ENCODE measurements at places on chromosomes 3 and 15.

- no peak for DNase-seq
Measured at GRCh38 chr15:51183076-51183475, 88.4 kb upstream of the TNFAIP8L3 start.

GRCh38 chr15:100332721-100333120 lies 9.1 kb downstream of the ADAMTS17 start:
- no peak for DNase-seq

DNA sequence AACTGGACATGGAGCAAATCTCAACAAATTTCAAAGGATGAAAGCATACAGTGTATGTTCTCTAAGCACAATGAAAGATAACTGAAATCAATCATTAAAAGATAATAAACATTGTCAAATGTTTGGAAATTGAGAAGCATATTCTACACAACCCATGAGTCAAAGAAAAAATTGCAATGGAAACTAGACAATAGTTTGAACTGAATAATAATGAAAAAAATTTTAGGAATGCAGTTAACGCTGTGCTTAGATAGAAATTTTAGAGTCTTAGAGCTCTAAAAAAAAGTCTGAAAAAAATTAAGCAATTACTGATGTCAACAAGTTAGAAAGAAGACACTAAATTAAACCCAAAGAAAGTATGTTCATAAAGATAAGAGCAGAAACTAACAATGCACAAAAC lies 15.5 kb downstream of the RABL3 start:
- DNase-seq, result no peak

DNA sequence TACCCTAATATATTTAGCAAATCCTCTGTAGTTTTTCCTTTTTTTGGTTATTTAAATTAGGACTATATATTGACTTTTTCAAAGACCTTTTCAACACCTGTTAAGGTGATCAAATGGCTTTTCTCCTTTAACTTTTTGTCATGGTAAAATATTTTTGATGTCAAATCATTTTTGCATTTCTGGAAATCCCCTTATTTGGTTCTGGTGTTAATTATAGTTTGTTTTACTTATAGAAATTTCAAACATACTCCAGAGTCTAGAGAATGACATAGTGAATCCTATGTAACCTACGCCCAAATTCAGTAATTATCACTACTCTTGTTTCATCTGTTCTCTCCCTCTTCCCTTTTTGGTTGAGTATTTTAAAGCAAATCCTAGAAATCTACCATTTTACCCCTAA lies 121.3 kb upstream of the TBL1XR1 start:
- no peak for DNase-seq

GRCh38 chr3:156818890-156819289 lies 7.3 kb upstream of the LEKR1 start:
- DNase-seq, result no peak

GRCh38 chr3:16866571-16866970 lies 18.2 kb upstream of the PLCL2 start:
- no peak for DNase-seq

DNA sequence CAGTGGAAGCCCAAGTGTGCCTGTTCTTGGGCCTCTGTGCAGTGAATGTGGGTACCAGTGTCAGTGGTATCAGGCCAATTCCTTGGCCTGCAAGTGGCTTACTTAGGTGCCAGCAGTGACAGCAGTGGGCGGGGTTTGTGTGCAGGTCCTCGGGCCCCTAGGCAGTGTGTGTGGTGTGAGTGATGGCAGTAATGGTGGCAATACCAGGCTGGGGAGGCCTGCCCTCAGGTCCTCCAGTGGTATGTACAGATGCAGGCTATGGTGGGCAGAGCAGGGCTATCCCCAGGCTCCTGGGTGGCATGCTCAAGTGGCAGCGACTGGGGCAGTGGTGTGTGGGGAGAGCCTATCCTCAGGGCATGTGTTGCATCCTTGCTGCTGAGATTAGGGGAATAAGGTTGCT lies 379.7 kb downstream of the SQOR start:
- DNase-seq, result no peak

- no peak for DNase-seq
Measured at GRCh38 chr15:60715859-60716258, 236.9 kb upstream of the ICE2 start.

GRCh38 chr3:114460459-114460858 lies 166.6 kb downstream of the TIGIT start:
- no peak for DNase-seq

DNA sequence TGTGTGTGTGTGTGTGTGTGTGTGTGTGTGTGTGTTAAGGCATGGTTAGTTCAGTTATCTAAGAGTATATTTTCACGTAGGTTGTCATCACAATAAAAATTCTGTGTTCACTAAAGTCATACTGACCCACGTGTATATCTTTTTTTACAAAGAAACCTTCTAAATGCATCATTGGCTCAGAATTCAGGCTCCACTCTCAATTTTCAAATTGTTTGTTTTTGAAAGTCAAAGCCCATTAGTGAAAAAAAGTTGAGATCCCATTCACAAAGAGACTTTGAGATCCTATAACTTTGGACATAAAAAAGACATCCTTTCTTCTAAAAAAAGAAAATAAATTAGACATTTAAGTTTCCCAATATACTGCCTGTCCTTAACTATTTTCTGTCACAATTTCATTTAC lies 59.3 kb downstream of the GBE1 start:
- no peak for DNase-seq

DNA sequence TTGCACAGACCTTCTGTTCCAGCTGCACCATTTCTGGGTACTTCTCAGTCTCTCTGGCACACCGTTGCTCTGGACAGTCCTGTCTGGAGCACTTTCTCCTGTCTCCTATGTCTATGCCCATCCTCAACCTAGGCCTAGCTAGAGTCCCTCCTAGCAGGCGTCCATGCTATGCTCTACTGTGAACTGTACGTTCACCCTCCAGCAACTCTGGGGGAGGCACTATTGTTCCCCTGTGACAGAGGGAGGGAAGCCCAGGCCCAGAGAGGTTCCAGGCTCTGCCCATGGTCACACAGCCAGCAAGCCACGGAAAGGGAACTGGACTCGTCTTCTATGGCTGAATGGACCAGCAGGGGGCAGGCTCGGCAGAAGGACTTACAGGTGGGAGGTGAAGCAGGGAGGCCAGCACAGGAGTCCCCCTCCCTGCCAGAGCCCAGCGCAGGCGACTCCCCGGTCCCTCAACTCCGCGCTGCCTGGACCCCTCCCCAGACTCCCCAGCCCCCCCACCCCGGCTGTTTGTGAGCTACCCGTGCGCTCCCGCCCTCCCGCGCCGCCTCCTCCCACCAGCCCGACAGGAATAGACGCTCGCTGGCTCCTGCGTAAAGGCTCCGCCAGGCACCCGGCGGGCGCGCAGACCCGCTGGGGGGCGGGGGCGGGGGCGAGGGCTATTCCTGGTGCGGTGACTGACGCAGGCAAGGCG lies 1.7 kb upstream of the LINGO1 start:
- no peak for DNase-seq

GRCh38 chr15:100430411-100430810 lies 88.6 kb upstream of the ADAMTS17 start:
- no peak for DNase-seq

GRCh38 chr3:48092270-48092669 lies 76.1 kb upstream of the MAP4 start:
- no peak for DNase-seq

DNA sequence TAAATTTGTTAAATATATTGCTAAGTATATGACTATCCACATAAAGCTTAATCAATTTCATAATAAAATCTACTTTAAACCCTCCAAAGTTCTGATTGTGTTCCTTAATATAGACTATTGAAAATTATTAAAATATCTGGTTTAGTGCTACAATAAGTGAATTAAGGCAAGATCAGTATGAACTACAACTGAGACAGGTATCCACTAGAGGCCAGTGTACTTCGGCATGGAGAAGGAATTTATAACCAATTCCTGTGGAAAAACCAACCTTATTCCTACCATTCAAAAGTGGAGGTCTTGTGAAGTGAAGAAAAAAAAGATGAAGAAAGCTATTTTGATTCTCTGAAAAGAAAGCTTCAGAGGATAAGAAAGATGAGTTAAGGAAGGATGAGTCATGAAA lies 237.7 kb downstream of the SUCLG2 start:
- DNase-seq, result no peak

GRCh38 chr3:175940243-175940642 lies 1081.1 kb downstream of the NAALADL2 start:
- no peak for DNase-seq

DNA sequence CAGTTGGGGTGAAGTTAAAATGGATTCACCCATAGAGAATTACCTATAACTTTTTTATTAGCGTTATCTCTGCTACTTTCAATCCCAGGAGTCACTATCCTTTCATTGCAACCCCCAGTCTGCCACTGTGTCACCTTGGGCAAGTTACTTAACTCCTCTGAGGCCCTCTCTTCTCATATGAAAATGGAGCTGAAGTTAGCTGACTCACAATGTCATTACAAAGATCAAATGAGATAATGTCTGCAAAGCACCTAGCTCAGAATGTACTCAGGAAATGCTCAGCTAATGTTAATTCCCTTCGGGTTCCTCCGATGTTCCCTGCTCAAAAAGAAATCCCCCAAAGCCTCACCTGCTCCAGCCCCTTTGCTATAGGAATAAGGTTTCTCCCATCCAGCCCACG lies 50.0 kb downstream of the TRIM42 start:
- no peak for DNase-seq

GRCh38 chr15:82882273-82882928 lies 70.1 kb downstream of the HOMER2 start:
- DNase-seq, result no peak

DNA sequence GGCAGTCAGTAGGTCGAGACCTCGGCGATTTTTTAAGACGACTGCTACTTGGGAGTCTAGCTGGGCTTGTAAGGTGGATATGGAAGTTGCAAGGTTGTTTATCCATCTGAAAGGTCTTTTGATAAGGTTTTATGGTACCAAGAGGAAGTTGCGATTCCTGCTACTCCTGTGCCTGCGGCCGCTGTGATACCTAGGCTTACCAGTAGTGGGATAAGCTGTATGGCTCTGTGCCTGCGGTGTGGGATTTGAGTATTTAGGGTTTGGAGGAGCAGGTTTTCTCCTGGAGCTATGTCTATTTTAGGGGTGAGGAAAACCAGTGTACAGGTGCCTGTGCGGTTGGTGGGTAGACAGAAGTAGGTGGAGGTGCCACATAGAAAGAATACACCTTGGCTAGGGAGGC lies 1059.8 kb downstream of the SI start:
- DNase-seq, result no peak

DNA sequence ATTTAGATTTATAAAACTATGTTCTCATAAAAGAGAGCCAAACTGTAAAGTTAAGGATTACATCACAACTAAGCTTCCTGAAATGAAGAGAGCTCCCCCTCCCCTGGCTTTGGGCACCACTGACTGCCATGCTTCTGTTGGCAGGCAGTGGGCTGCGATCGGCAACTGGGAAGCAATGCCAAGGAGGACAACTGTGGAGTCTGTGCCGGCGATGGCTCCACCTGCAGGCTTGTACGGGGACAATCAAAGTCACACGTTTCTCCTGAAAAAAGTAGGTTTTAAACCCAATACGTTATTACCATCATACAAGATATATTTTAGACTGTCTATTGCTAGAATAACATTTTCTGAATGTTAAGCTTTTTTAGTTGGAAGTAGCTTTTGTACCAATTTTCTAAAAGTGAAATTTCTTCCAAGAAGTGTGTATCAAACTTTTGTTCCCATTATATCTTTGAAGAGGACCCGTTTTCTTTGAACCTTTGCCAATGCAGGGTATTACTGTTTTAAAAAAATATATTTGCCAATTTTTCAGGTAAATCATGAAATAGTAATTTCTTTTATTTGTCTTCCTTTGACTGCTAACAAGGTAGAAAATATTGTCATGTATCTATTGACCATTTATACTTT lies 184.1 kb downstream of the ADAMTSL3 start:
- no peak for DNase-seq

GRCh38 chr15:27993996-27994780 lies 104.9 kb downstream of the OCA2 start:
- DNase-seq, result peak; percentile 45

- no peak for DNase-seq
Measured at GRCh38 chr3:8768364-8769087, 887 bp downstream of the OXTR start.

DNA sequence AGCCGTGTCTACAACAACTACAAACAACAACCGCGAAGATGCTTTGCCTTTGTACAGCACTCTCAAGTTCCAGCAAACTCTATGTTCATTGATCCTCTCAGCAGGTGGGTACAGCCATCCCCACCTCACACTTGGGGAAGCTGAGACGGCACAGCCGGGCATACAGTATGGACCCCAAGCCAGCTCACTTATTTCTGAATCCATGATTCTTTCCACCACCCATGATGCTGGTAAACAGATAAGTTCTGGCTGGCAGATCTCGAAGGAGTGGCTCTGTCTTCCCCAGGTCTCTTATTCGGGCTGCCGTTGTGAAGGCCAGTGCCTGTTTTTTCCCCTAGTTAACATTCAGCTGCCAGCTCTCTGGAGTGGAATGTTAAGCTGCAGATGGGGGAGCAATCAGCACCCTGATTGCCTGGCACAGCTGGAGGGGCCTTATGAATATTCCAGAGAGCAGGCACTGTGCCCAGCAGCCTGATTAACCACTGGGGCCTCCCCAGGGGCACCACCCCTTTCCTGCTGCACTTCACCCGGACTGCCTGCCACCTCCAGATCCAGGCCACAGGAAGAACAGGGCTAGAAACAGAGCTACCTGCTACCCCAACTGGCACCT lies 73.2 kb downstream of the CORO2B start:
- no peak for DNase-seq

DNA sequence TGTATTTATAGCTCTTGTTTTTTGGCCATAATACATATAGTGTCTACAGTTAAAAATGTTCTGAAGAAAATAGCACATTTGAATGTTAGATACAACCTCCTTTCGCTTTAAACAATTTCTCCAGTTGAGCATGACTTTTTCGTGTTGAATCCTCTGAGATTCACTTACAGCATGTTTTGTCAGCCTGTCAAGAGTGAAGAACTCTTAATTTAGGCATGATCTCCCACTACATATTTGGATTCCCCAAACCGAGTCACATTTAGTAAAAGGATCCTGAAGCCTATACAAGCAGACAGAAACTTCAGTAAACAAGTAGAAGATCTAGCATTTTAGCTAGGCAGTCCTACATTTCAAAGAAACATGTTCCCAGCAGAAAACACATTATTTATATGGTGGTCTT lies 796.6 kb downstream of the MCTP2 start:
- DNase-seq, result no peak

- DNase-seq, result no peak
Measured at GRCh38 chr15:72982714-72983113, 69.5 kb upstream of the NEO1 start.

- no peak for DNase-seq
Measured at GRCh38 chr15:75887178-75887577, 16.5 kb upstream of the FBXO22 start.

DNA sequence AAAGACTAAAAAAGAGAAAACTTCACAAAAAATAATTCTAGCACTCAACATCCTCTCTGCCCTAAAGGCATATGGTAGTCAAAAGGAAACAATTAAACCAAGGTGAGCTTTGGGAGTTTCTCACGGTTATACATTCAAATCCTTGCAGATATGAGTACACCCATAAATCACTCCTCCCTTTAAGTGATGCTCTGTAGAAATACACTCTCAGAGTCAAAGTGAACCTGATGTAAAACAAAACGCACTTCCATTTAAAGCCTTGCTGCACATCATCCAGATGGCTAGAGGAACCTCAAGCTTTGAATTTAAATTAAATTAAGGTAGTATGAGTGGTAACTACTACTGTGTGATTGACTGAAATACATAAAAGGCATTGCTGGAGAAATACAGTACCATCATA lies 36.0 kb upstream of the AADAC start:
- no peak for DNase-seq

- DNase-seq, result no peak
Measured at GRCh38 chr3:37954881-37955280, 35.7 kb upstream of the VILL start.

Measured in DMS79 (cell line).